ENCODE measurements at places on chromosomes 3 and 15.

GRCh38 chr3:142795332-142795731, 71.5 kb downstream of the TRPC1 start:
- no peak for DNase-seq

DNA sequence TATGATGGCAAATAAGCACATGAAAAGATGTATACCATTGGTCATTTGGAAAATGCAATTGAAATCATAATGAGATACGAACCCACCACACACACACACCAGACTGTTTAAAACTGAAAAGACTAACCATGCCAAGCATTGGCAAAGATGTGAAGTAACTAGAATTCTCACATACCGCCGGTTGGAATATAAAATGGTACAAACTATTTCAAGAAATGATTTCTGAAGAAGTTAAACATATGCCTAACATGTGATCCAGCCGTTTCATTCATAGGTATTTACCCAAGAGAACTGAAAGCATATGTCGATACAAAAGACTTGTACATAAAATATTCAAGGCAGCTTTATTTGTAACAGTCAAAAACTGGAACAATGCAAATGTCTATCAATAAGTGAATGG, 28.9 kb downstream of the HES1 start:
- DNase-seq, result no peak

DNA sequence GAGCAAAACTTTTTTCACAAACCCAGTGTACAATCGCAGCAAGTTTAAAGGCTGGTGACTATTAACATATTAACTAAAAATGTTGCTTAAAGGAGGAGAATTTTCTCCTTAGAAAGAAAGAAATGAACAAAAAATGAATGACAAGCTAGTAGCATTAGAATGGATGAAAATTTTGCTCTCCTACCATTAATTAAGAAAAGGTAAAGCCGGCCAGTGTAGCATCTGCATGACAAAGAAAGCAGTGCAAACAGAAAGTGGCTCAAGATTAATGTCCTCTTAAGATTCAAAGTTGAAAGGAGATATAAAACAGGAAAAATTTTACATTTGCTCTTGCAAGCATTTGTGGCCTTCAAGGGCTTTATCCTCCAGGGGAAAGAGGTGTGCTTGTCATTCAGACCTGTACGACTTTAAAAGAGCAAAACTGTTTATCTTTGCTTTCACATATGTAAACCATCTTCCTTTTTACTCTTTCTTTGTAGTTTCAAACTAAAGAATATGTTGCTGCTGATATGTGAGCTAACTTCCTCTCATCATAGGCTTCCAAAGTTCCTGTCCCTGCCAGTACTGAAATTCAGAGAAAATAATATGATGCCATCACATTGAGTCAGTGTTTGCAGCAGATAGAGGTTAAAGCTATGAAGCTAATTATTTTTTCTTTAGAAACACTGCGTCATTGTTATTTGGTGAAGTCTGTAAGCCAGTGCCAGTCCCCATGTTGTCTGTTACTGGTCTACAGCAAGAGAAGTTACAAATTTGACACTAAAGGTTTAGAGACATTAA, 439.1 kb upstream of the GRM7 start:
- no peak for DNase-seq

GRCh38 chr3:60746695-60747416, 504.4 kb downstream of the FHIT start:
- no peak for DNase-seq

DNA sequence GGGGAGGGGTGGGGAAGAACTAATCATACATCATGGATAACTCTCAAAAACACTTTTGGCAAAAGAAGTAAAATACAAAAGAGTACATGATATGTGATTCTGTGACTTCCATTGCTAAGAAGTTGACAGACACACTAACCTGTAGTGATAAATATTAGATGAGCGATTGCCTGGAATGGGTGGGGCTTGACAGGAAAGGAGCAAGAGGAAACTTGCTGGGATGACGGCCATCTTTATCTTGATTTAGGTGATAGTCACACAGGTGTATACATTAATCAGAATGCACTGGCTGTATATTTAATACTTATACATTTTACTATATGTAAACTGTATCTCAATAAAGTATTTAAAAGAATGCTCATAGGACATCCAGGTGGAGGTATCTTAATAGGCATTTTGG, 13.1 kb downstream of the PARL start:
- no peak for DNase-seq

DNA sequence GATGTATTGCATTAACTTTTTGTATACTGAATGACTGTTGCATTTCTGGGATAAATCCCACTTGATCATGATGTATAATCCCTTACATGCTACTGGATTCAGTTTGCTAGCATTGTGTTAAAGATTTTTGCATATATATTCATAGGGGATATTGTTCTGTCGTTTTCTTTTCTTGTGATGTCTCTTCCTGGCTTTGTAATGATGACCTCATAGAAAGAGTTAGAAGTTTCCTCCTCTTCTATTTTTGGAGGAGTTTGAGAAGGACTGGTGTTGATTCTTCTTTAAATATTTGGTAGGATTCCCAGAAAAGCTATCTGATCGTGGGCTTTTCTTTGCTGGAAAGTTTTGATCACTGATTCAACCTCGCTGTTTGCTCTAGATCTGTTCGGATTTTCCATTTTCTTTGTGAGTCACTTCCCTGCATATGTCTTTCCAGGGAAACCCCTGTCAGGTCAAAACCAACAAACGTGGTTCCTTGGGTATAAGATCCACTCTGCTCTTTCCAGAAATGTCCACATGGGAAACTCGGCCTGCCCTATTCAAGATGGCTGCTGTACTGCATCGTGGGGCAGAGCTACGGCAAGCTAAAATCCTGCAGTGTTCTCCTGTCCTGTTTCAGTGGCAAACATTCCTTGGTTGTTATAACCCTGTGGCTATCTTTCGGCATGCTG, 120.4 kb downstream of the GABRG3 start:
- no peak for DNase-seq

DNA sequence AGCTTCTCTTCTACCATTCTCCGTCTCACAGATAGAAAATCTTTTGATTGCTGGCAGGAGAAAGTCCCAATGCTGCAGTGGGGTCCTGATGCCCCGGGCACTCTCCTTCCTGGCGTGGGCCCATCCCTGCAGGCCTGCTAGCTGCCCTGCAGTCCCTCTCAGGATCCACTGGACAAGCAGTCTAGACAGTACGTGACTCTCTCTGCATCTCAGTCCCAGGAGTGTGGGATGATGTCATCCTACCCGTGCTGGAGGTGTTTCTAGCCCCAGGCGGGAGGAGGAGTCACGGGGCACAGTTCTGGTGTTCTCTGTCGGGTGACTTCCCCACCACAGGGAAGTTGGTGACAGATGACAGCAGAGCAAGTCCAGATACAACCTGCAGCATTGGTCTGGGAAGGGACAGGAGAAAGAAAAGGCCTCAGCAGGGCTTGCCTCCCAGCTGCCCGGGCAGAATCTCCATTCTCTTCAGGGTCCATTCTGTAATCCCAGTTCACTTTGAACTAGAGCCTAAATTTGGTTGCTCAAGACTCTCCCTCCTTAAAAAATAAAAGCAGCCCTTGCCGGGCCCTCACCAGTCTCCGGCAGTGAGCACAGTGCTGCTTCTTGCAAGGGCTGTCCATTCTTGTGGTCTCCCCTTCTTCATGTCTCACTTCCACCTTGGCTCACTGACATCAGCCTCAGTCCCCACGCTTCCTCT, 30.6 kb downstream of the SLC28A1 start:
- peak; percentile 68 for DNase-seq

- DNase-seq, result no peak
Observed at GRCh38 chr3:196670339-196670738, 30.8 kb downstream of the NRROS start.

GRCh38 chr3:152026033-152026556, 152.7 kb downstream of the SUCNR1 start:
- no peak for DNase-seq

GRCh38 chr15:55993804-55994560, 570 bp upstream of the NEDD4 start:
- DNase-seq, result no peak

- no peak for DNase-seq
Observed at GRCh38 chr3:45807681-45808540, 11.6 kb upstream of the SLC6A20 start.

- no peak for DNase-seq
Observed at GRCh38 chr3:23713641-23714040, 92.1 kb upstream of the UBE2E1 start.

DNA sequence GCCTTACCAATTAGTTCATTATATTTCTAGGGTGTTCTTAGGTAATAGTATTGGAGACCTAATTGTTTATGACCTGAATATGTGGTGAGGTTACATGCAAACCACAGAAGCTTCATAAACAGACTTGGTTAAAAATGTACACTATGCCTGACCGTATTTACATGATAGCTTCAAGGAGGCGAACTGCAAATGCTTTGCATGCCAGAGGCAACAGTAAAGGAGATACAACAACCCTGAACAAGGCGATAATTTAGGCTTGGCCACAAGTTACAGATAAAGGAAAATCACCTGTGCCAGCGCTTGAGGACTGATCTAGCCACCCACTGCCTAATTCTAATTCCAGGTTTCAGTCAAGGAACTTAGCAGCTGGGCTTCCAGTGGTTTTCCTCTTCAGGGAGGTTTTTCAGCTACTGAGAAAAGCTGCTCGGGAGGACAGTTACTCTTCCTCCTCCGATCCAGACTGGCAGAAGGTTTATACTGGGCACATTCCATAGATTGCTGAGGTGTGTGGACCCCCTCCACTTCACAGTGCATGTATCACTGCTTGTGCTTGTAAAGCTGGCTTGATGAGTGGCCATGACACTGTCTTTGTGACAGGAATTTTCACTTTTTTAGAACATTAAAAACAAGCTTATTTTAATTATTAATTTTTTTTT, 95.6 kb downstream of the DHX36 start:
- no peak for DNase-seq

GRCh38 chr3:15794842-15795650, 2.7 kb downstream of the ANKRD28 start:
- DNase-seq, result no peak

DNA sequence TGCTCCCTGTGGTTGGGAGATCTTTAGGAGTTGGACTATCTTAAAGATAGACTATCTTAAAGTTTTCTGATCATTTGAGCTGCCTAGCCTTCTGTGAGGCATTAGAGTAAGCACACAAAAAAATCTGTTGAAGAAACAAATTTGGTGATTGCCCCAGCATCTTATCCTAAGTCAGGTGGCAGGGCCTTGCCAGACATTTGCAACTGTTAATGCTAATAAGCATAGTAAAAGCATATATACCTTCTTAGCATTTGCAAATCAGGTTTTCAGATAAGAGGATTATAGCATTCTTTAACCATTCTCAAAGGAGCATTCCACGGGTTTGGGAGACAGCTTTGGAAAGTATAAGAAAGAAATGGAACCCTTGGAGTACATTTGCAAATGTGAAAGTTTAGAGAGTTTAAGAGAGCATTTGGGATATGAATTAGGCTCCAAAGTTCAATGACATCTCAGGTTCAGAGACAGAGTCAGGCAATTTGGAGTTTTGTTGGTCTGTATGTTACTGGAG, 61.0 kb downstream of the SEMA6D start:
- no peak for DNase-seq

DNA sequence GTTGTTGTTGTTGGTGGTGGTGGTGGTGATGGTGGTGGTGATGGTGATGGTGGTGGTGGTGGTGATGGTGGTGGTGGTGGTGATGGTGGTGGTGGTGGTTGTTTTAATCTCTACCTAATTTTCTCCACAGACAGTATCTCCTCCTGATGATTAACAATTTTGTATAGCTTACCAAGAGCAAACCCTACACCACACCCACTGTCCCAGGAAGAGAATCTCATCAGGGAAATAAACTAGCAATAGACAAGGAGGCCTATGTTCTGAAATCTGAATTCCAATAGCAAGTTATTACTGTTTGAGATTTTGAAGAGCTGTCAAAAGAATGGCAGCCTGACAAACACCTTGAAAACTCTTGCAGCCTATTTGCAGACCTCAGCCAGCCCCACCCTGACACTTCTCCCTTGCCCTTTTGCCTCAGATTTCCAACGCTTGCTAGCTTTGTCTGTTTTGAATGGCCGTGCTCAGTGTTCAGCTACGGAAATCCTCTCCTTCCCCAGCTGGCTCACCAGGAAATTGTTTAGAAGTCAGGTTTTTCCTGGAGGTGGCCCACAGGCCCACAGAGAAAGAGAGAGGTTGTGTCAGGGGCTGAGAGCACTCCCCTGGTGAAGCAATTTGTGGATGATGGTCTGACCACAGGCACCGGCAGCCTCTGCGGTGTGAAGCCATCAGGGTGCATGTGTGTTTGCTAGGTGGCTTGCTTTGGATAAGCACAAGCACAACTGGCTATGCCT, 101.6 kb downstream of the MAGI1 start:
- no peak for DNase-seq

DNA sequence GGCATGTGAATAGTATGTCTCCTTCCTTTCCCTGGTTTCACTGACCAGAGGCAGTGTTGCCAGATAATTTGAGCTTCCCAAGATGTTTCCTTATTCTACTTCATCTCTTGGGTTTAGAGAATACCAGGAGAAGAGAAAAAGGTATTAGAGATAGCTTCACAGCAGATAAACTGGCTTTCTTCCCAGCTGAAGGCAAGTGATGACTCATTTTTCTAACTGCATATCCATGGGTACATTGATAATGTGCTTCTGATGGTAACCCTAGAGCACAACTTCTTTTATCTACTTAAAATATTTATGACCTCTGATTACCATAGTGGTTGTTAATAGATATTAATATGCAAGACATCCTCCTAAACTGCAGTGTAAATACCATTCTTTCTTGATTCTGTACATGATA, 34.6 kb upstream of the CMTM8 start:
- no peak for DNase-seq

DNA sequence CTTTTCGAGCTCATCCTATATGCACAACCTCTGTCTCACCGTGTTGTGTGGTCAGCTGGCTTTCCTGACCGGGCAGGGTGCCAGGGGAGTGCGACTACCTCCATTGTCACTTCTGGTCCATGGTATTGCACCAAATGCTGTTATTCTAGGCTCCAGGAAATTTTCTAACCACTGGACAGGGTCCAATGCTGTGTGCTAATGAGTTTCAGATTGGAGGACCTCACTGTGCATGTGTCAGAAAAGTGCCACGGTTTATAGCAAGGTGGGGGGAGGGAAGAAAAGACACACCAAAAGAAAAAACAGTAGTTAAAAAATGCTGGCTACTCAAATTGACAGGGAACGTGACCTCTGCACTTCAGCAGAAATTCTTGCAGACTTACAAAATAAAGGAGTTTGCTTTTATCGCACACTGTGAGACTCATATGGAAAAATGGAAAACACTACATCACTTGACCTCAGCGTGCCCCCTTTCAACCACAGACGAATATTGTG, 480.1 kb downstream of the FOXP1 start:
- no peak for DNase-seq

- DNase-seq, result no peak
Observed at GRCh38 chr15:95574053-95574452, 756.4 kb upstream of the NR2F2 start.

Data from GM18507 (cell line).